ENCODE measurements at places on chromosomes 2 and 18.

DNA sequence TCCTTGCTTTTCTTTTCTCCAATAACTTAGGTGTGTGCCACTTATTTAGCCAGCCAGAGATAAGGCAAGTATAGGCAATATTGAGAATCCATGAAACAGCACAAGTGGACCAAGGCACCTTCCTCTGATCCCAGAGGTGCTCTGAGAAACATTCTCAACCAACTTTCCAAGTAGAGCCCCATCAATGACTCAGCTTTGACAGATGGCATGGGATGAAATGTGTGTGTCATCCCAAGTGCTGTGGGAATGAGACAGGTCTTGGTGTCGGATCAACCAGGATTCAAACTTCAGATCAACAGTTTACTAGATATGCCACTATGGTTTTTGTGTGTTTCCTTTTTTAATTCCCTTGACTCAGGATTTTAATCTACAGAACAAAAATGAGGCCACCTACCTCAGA lies 164.0 kb downstream of the GRB14 start:
- DNase-seq: no peak
- no peak overlapping the region for H3K27ac ChIP-seq
- H3K4me3 ChIP-seq: no peak overlapping the region
- H3K36me3 ChIP-seq: no peaks in the 10 kb centered on the region

- peaks cover 4% of the 10 kb centered on the region for H3K36me3 ChIP-seq
- H3K27ac ChIP-seq: no peak overlapping the region
- no peaks in the 10 kb centered on the region for H3K27me3 ChIP-seq
- no peaks in the 10 kb centered on the region for H3K4me1 ChIP-seq
Measured at GRCh38 chr2:97891611-97892010, 104.1 kb downstream of the TMEM131 start.

DNA sequence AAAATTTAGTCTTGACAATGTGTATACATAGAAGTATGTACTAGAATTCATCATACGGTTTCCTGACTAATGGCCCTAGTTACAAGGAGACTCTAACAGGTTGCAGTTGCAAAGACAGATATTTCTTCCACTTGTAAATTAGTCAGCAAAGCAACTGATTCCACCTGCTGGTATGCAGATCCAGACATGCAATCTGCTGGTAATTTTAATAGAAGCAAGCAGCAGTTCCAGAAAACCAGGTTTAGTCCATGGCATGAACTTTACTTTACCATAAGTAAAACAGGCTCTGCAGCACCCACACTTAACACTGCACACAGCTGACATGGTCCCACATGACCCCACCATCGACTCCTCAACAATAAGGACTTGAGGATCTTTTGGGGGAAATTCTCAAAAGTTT lies 110.9 kb upstream of the SP3 start:
- H3K27ac ChIP-seq: no peak overlapping the region
- no peaks in the 10 kb centered on the region for H3K4me1 ChIP-seq
- peaks cover 5% of the 10 kb centered on the region for H3K36me3 ChIP-seq
- H3K4me3 ChIP-seq: no peak overlapping the region

- H3K4me1 ChIP-seq: no peaks in the 10 kb centered on the region
- no peak overlapping the region for H3K27ac ChIP-seq
- H3K4me3 ChIP-seq: no peak overlapping the region
- H3K36me3 ChIP-seq: no peaks in the 10 kb centered on the region
- no peaks in the 10 kb centered on the region for H3K27me3 ChIP-seq
- DNase-seq: no peak
Measured at GRCh38 chr2:105117565-105117964, 79.7 kb downstream of the MRPS9 start.

DNA sequence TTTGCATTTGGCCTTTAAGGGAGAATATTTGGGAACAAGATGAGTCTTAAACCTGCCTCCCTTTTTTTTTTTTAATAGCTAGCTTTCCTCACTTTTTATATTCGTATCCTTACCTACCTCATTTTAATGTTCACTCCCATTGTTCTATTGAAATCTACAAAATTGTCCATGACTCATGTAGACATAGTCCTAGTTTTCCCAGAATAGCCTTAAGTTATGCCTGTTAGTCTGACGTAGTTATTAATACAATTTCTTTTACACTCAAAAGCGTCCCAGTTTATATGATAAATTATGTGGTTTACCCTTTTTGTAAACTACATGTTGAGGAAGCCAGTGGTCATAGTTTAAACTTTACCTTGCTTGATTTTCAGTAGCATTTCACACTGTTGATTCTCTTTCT lies 73.4 kb downstream of the UBR3 start:
- H3K27me3 ChIP-seq: no peaks in the 10 kb centered on the region
- DNase-seq: no peak
- H3K4me1 ChIP-seq: no peaks in the 10 kb centered on the region
- H3K27ac ChIP-seq: no peak overlapping the region
- no peak overlapping the region for H3K4me3 ChIP-seq

DNA sequence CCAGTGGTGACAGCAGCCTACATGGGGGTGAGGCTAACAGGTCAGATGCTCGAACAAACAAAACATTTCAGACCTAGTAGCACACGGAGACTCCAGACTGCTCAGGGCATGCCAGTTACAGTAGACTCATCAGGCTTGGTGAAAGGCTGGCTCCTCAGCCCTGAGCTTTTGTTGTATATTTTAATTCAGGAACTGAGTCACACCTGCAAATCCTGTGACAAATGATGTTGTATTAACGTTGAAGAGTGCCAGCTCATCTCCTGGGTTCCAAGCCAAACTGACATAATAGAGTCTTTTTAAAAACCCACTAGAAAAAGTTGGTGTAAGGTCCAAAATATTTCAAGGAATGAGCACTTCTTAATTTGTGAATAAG lies 65.3 kb downstream of the C1D start:
- H3K4me3 ChIP-seq: no peak overlapping the region
- no peak for DNase-seq
- H3K36me3 ChIP-seq: no peaks in the 10 kb centered on the region
- H3K4me1 ChIP-seq: no peaks in the 10 kb centered on the region
- peaks cover 44% of the 10 kb centered on the region for H3K27me3 ChIP-seq
